ENCODE measurements at places on chromosomes 7 and 10.

GRCh38 chr10:48526011-48526821, 78.7 kb downstream of the ARHGAP22 start:
- DNase-seq, result no peak

- DNase-seq, result no peak
These were observed 68.7 kb downstream of the EGFR start for GRCh38 chr7:55087521-55087961.

DNA sequence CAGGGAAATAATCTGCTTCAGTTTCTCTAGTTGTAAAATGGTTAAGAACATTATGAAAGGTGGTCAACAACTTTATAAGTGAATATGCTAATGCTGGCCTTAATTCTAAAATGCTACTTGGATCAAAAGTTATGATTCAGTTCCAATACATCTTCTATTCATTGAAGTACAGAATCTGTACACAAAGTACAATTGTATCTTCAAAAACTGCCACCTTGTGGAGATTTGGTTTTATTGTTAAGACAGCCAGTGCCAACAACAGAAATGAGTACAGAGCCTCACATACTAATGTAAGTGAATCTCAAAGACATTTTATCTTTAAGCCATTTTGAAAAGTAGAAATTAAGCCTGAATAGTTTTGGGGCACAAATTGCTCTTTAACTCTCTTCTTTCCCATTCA, 194.0 kb downstream of the CFTR start:
- DNase-seq, result no peak

DNA sequence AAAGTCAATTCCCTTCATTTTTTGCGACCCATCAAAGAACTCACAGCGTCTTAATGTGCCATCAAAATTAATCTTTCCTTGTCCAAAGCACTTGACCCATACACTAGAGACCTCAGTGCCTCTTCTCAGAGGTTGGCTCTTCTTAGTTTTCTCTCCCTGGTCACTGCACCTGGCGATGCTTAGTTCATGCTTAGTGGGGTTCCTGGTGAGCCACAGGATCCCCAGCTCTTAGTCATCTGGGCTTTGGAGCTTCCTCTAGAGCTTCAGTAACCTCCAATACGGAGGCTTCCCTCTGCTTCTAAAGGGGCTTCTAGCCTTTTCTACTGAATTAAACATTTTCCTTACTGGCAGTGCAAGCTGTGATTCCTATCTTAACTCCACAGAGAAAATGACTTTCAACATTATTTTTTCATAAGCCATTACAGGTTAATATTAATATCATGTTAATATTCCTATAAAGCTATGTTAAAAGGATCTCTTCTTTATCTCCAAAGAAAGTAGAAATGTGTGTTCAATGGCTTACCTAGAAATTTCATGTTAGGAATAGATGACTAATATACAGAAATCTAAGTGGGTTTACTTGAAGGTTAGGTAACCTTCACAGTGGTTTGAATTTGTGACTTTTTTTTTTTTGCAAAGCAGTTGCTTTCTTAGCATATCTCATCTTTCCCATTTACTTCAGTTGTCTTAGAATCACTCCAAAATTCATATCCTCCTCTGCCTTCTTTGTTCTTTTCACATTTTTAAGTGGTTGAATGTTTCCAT, 295.2 kb downstream of the CAMK1D start:
- no peak for DNase-seq

- no peak for DNase-seq
These were observed 658.2 kb downstream of the PARD3 start for GRCh38 chr10:34156781-34157425.

DNA sequence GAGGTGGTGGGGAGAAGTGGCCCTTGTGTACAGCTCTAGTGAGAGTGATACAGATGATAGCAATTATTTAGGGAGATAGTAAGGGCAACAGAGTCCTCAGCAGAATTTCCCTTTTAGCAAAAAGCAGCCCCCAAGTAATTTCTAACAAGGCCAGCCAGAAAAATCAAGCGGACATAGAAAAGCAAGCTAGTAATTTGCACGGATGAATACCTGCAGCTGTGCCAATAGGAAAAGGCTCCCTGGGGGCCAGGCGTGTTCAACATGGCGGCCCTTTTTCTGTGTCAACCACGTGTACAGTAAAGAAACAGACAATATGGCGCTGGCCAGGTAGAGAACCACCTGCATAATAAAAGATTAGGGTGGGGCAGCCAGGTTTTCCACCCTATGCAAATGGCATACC, 7.4 kb downstream of the MCM10 start:
- no peak for DNase-seq

GRCh38 chr7:151869968-151870918, 6.7 kb downstream of the PRKAG2 start:
- no peak for DNase-seq

DNA sequence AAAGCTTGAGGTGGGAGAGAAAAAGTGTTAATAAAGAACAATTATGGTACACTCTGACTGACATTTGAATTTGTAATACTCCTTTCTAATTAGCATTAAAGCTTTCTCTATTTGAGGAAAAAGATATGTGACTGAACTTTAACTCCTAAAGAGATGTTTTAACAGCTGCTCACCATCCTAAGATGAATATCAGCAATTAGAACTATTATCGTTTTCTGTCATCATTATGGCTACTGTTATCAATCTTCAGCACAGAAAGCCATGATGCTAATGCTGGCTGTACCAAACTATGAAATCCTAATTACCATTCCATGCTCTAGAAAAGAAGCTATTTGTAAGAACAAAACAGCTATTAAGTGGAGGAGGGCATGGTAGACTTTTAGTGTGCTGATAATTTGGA, 228.8 kb upstream of the CSTF2T start:
- no peak for DNase-seq

DNA sequence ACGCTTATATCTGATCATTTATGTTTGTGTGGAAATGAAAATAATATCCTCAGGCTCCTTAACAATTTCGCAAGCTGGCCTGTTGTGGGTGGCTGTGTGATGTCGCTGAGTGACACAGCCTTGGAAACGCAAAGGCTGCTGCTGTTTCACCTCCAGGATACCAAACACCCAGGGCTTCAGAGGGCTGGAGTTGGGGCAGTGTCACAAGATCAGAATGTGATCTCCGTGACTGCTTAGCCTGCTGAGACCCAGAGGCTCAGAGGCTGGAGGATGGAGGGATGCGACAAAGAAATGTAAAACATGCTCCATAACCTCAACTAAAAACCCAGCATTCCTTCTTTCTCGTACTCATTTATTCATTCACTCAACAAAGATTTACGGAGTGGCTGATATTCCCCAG, 37.2 kb upstream of the BMPER start:
- DNase-seq, result no peak
